Globus pallidus (tissue), 1 donor: ENCODE measurements at places on chromosomes 7 and 10.

- DNase-seq = no peak
Observed at GRCh38 chr7:63117-63480, 129.3 kb upstream of the FAM20C start.

GRCh38 chr7:2959828-2960599, 83.7 kb downstream of the CARD11 start:
- DNase-seq = no peak

GRCh38 chr7:29844559-29844958, 38.3 kb downstream of the WIPF3 start:
- no peak for DNase-seq

DNA sequence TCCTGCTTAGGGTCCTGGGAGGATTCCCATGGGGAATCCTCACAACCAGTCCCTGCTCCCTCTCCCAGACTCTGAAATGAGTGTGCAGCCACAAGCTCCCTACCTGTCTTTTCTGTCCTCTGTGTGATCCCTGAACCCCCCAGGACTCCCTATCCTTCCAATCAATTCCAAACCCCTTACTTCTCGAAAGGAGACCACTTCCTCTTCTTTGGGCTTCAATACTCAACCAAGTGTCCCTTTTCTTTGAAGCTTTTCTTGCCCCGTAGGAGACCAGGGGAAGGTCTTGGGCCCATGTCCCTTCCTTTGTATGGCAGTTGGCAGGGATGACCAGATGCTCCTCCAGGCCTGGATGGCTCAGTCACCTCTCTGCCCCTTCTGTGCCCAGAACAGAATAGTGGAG, 1.7 kb downstream of the AEBP1 start:
- DNase-seq = no peak

GRCh38 chr10:52539463-52539862, 225.4 kb downstream of the DKK1 start:
- no peak for DNase-seq
